ENCODE measurements at places on chromosomes 1 and 21. TPM values are rescaled to one million over a fixed set of nuclear protein-coding genes. Genes with fewer than 3 reads are reported as not detected.
A peak's percentile ranks its signal among the peaks of the same experiment; 100 is the strongest.

GRCh38 chr1:159199901-159200300 lies 4.8 kb upstream of the ACKR1 start:
- no peak for DNase-seq

SPOCD1 gene
- total RNA-seq = 62.2 TPM

GRCh38 chr1:201455098-201455497 lies 13.9 kb downstream of the PHLDA3 start:
- no peak for DNase-seq

DNA sequence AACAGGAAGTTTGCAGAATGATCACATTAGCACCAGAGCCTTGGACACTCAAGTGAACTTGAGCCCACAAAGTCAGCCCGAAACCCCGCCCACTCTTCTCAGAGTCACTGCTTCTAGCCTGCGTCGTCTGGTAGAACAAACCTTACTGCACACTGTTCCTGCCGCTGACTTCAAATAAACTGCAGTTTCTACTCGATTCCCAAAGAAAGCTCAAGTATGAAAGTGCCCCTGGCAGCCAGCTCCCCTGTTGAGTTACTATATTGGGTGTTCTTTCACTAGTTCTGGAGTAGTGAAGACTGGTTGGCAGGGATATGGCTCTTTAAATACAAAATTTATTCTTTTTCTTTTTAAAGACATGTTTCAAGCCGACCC lies 164.7 kb downstream of the GALNT2 start:
- peak; percentile 71 for DNase-seq

GRCh38 chr1:111677604-111678003 lies 58.0 kb downstream of the RAP1A start:
- no peak for DNase-seq

DNA sequence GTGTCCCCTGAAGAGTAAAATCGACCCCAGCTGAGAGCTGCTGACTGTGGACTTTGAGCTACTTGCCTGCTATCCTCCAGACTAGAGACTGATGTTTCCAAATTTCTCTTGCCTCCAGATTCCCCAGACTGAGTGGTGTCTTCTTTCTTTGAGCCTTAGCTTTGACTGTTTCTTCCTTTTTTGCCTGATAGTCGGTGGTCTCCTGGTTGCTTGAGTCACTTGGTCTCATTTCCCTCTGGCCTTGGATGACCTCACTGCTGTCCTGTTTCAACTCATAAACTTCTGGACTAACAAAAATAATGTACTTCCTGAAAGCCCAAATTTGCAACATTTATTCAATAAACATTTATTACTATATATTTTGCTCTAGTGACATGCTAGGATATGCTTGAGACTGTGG lies 52.9 kb upstream of the DIPK1A start:
- DNase-seq = no peak

DNA sequence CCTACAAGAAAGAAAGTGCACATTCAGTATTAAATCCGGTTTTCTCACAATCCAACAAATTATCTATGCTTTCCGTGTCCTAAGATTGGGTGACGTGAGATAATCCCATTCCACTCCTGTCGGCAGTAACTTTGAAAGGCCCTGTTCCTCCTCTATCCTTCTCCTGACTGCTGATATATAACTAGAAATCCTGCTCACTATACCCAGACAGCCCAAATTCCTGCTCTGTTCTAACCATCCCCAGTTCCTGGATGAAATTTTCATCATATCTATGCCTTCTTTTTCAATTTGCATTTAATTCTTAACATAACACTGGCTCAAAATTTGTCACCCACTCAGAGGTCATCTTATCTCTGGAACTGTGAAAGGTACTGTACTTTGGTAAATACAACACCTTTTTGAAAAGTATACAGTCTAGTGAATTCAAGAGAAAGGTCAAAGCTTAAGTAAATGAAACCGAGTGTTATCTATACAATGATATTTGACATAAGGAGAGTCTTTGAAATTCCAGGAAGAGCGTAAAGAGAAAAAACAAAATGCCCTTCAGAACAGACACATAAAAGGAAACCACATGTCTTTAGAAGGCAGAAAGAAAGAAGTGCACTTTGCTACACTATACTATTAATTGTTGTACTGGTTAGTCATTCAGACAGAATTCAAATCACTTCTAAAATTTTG lies 200.5 kb upstream of the NEGR1 start:
- DNase-seq = no peak

- DNase-seq = no peak
These were observed 106.4 kb downstream of the KAZN start for GRCh38 chr1:14704846-14705245.

DNA sequence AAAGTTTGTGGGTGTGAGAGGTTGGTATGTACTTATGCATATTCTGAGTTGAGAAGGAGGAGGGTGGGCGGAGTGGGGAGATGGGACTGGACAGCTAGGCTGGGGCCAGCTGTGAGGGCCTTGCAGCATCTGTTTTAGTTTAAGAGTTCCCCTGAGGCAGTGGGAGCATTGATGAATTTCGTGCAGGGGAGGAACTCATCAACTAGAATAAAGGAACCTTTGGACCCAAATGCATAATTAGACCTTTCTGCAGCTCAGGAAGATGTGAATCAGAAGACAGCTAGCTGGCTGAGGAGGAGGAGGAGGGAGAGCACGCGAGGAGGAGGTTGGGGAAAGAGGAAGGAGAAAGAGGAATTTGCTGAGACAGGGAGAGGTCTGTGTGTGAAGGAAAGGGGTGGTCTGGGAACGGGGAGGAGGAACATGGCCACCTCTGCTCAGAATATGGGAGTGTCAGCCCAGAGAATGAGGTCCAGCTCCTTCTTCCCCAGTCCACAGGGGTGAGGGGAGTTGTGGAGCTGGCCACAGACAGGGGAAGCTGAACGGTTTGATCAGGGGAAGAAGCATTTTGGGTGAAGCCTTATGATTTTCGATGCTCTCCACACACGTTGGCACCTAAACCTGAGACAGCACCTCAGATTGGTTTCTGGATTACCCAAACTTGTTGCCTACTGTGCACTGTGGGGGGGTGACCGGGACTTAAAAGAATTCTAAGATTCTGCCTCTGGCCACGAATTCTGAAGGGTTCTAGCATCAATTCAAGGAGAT lies 27.7 kb downstream of the MYOG start:
- DNase-seq = peak; percentile 63

GRCh38 chr1:17831597-17831996 lies 76.5 kb downstream of the ACTL8 start:
- DNase-seq = peak; percentile 55

DNA sequence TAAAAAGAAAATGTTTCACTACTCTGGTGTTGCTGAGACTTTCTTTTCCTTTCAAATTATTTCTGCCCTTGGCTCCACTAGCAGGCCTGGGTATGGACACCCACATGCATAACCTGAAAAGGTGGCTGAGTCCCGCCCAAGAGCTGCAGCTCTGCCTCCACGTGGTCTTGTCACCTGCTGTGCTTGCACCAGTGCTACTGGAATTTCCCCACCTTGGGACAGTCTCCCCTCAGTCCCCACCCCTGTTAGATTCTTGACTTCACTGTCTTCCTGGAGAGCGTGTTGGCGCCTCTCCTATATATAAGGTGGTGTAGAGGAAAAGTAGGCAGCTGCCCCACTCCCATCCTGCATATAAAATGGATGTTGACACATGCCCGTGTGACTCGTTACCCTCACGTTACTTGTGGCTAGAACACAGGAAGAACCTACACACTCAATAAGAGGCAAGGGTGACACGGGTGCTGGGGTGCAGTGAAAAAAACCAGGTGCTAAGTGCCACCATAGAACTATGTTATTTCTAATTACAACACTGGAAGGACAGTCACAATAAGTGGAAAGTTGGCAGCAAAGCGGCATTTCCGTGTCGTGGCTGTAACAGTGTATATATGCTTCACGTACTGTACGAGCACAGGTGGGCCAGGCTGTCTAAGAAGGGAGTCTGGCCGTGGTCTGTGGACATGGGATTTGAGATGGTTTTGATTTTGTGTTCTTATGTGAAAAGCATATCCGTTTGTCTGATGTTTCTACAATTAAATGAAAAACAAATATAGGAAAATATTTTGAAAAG lies 61.0 kb downstream of the POFUT2 start:
- peak; percentile 22 for DNase-seq

- DNase-seq = no peak
These were observed 70.0 kb downstream of the NVL start for GRCh38 chr1:224259986-224260385.

GUCA2A gene
- total RNA-seq = not detected

NBPF8 gene
- total RNA-seq = 19.0 TPM

LHX4 gene
- 0.32 TPM for total RNA-seq

- DNase-seq = no peak
These were observed 53.8 kb downstream of the PLPP3 start for GRCh38 chr1:56525489-56526041.

RNF186 gene
- not detected for total RNA-seq

TRIM58 gene
- total RNA-seq = 0.97 TPM

DNA sequence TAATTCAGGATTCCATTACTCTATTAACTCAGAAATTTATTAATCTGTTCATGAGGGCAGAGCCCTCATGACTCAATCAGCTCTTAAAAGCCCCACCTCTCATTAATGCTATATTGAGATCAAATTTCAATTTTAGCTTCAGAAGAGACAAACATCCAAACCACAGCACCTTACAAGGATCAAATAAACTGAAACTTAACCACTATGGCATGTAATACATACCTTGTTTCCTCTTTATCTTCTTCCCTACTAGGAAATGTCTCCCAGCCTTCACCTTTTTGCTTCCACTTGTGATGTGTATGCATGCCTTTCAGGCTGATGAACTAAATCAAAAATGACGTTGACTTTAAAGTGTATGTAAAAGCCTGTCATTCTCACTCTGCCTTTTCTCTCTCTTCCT lies 2121.3 kb downstream of the NCAM2 start:
- no peak for DNase-seq

Data from fibroblast of villous mesenchyme (primary cell).